ENCODE measurements at places on chromosomes 3 and 15.

DNA sequence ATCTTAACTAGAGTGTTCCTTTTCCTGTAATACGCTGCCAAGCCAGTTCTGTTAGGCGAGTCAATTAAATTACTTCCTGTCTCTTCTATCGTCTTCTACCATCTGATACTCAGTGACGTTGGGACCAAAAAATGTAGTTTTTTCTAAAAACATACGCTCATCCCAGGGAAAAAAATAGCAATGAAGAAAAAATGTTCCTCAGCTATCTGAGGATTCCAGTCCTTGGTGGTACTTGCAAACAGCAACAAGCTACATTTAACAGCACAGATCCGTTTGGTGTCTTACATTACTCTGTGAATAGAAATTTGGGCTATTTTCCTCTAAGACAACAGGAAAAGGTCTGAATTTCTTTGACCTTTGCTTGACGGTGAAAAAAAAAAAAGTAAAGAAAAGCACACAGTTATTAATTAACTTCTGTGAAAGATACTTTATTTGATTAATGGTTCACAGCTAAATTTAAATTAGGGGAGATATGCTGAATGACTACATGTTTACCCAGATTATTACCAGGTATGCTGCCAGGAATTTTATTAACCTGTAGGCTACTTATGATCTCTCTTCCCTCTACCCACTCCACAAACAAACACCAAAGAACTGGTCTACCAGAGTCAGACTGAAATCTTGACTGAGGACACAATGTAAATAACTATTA lies 254.4 kb upstream of the ZPLD1 start:
- peak; percentile 31 for ATAC-seq

DNA sequence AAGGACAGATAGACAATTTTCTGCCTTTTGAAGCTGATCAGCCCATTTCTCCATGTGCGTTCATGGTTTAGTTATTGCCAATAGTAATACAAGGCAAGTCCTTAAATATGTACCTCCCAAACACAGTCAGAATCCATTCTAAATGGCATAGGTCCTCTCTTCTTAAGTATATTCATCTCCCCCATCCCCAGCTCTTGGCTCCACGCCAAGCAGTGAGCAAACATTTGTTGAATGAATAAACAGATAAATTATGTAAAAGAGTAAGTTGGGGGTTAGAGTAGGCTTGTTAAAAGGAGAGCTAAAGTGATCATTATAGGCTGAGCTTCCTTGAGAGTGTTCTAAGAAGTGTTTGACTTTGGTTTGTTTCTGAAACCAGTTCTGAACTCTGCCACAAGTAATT lies 241.3 kb downstream of the ITPR1 start:
- ATAC-seq: no peak

GRCh38 chr3:177569875-177570657 lies 372.8 kb upstream of the TBL1XR1 start:
- ATAC-seq: peak; percentile 79

DNA sequence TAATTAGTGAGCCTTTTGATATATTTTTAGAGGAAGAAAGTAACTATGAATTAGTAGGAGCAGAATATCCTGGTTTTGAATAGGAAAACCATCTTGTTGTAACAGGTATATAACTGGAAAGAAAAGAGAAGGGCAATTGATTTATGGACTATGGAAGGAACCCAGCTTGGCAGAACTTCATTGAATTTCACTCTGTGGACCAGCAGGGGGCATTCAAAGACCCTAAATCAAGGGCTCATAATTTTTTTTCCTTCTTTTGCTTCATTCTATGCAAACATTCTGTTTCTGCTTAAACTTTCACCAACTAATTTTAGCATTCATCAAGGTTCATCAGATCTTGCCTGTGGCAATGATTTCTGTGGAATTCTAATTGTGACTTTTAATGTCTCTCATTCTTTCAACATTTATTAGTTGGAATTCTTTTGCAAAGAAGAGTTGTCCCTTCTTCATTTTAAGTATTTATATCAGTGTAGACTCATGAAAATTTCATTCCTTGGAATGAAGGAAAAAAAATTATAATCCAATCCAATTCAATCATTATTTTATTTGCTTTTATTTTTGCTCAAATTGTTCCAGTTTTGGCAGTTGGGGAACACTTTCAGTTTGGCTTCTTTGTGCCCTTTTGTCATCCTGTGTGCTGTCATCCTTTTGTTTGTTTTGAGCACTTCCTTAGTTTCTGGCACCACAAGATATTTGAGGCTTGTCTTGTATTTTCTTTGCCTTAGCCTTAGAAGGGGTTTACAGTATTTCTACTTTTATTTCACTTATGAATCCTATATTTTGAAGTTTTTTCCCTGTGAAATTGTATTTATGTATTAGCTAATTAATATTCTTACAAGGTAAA lies 30.4 kb downstream of the NXPE3 start:
- peak; percentile 51 for ATAC-seq

GRCh38 chr15:69099941-69100340 lies 60.5 kb upstream of the GLCE start:
- no peak for ATAC-seq

Measured in stimulated activated memory B cell treated with anti-CD40 and anti-IgM and Interleukin-4, amounts not matched to agents 10 μg/mL and 1 μg/mL and 100 μg/mL, for 72 hours (primary cell).